ENCODE measurements at places on chromosomes 1 and 21.

DNA sequence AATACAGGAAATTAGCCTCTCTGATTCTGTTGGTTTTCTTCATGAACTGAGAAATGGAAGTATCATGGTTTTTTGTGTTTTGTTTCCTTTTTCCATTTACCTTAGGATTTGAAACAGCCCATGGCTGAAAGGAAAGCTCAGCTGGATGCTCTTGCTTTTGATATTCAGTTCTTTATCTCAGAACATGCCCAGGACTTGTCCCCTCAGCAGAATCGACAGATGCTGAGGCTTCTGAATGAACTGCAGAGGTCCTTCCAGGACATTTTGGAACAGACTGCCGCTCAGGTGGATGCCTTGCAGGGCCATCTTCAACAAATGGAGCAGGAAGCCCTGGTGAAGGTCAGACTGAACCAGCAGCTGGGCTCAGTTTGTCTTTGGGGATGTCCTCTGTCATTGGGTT, 142.4 kb downstream of the MACF1 start:
- no peak for DNase-seq

DNA sequence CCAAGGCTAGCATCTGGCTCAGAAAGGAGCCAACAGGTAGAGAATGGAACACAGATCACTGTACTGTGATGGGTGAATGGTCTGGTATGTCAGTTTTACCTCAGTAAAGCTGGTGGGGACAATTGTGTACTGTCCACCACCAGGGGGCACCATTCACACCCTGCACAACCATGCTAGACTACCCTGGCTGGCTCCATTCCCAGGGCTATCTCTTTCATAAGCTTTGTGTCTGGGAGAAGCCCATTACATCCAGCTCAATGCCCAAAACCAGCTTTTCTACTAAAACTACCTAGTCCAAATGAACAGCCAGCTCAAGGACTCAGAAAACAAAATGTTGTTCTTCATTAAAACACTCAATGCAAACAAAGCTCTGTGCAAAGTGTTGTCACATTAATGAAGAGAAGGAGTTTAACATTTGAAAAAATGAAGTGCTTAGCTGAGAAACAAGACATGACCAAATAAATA, 62.0 kb upstream of the RASAL2 start:
- peak; percentile 53 for DNase-seq

DNA sequence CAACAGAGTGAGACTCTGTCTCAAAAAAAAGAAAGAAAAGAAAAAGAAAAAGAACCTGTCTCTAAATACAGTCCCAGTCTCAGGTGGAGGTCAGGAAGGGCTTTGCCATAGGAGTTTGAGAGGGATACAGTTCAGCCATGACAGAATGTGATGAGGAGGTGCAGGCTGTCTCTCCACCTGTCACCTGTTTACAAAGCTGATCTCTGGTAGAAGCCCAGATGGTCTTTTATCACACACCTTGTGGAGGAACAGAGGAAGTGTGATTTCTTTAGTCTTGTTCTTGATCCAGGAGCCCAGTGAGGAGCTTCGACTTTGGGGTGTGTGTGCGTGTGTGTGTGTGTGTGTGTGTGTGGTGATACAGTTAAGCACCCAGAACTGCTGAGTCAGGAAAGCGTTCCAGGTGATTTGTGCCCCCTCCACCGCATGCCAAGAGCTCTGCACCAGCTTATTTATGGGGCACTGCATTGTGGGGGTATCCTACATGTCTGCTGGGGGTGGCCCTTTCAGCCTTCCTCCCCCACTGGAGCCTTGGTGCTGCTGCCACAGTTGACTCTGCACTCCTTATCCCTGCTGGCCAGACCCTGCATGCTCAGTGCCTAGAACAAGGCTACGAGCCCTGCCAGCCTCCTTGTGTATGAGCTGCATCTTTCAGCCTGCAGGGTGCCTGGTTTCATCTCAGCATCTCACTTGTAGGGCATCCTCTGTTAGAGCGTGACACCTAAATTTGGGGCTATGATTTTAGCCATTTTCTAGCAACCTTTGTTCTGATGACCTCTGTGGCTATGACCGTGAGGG, 19.3 kb downstream of the DOP1B start:
- peak; percentile 15 for DNase-seq

DNA sequence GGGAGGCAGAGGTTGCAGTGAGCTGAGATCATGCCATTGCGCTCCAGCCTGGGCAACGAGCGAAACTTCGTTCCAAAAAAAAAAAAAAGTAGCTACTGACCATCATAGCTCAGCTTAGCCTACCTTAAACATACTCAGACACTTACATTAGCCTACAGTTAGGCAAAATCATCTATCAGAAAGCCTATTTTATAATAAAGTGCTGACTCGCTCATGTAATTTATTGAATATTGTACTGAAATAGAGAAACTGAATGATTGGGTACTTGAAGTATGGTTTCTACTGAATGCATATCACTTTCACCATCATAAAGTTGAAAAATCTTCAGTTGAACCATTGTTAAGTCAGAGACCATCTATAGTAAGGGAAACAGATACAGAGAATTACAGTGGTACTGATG, 93.9 kb upstream of the BMP8A start:
- DNase-seq = no peak

- peak; percentile 73 for DNase-seq
These were observed 984.2 kb downstream of the AMY1C start for GRCh38 chr1:104733866-104734265.

- peak; percentile 65 for DNase-seq
These were observed 377.8 kb downstream of the MATN1 start for GRCh38 chr1:30345491-30346130.

GRCh38 chr1:21671915-21672314, 2.8 kb upstream of the RAP1GAP start:
- DNase-seq = no peak

- no peak for DNase-seq
These were observed 18.9 kb downstream of the ANGPTL7 start for GRCh38 chr1:11207898-11208611.
